ENCODE measurements at places on chromosomes 1 and 21.

DNA sequence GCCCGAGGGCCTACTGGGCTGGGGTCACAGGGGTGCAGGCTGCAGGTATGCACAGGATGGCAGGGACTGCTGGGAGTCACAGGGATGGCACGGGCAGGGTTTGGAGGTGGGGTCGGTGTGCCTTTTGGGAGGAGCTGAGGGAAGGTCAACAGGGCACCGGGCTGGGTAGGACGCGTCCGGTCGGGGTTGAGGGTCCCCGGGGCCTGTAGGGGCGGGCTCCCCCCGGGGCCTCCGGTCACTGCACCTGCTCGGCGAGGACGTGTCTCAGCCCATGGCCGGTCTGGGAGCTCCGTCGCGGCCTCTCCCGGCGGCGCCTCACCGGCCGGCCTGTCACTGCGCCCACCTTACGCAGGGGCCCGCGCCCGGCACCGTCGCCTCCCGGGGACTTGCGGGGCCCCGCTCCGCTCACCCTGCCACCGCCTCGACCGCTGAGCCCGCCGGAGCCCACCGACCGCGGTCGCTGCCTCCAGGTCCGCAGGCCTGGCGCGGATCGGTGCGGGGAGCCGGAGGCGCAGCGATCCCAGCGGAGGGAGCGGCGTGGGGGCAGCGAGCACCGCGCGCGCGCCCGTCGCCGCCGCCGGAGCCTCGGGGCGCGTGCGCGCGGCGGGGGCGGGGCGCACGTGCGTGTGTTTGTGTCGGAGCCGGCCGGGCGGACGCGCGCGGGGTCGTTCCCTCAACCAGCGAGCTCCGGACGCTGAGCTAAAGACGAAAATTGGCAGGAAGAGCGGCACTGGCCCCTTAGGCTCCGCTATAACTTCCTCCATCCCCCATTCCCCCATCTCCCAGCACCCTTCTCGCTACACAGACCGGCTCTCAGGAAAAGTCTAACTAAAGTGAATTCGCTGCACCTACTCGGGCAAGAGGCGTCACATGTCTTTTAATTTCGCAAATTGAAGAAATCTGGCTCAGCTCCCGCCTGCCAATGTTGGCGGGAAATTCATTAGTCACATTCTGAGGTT is at the start of gene AMIGO1:
Gene AMIGO1, minus strand, starts transcription at position 552 of the 959 bp plus-strand sequence. CDS start 815 bp downstream, outside the sequence.
- DNase-seq = peak; percentile 40

GRCh38 chr1:203065191-203065590 is 20.6 kb downstream of the MYOG start:
- DNase-seq = no peak

- no peak for DNase-seq
These were observed 17.8 kb downstream of the AMPD2 start for GRCh38 chr1:109637446-109637845.

DNA sequence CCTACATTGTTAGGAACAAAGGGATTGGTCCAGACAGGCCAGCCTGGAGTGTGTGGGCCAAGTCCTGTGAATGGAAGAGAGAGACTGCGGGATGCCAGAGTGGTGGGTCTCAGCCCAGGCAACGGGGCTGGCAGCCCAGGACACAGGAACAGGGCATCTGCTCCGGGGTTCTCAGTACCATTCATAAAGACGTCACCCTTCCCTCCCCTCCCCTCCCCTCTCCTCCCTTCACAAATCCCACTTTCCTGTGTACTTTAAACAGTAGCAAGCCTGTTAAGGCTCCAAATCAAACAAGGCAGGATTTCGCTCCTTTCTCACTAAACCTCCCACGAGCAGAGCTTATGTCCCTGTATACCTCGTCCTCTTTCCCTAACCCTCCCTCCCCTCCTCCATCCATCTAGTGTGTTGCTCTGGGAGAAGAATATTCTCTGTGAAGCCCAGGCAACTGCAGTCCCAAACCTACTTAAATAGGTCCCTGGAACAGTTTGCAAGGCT is 4.2 kb upstream of the PLXNA2 start:
- DNase-seq = no peak

DNA sequence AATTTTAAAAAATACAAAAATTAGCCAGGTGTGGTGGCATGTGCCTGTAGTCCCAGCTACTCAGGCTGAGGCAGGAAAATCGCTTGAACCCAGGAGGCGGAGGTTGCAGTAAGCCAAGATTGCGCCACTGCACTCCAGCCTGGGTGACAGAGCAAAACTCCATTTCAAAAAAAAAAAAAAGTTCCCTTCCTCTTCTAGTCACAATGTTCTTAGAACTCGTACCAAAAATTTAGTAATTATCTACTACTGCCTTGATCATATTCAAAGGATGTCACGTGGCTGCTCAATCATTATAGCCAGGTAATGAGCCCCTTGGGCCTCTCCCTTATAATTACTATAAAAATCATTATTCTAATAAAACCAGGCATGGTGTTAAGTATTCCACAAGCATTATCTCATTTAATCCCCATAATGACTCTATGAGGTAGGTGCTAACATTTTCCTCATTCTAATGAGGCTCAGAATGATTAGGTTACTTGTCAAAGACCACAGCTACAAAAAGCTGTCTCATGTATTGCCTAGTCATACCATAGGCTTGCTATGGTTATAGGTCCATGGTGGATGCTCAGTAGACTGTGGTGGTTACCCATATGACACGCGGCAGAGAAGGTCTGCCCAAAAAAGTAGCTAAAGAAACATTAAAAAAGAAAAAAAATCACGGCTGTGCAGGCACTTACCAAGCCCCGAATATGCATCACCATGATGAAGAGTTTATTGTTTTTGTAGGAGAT is 15.5 kb upstream of the PPP1R15B start:
- no peak for DNase-seq

DNA sequence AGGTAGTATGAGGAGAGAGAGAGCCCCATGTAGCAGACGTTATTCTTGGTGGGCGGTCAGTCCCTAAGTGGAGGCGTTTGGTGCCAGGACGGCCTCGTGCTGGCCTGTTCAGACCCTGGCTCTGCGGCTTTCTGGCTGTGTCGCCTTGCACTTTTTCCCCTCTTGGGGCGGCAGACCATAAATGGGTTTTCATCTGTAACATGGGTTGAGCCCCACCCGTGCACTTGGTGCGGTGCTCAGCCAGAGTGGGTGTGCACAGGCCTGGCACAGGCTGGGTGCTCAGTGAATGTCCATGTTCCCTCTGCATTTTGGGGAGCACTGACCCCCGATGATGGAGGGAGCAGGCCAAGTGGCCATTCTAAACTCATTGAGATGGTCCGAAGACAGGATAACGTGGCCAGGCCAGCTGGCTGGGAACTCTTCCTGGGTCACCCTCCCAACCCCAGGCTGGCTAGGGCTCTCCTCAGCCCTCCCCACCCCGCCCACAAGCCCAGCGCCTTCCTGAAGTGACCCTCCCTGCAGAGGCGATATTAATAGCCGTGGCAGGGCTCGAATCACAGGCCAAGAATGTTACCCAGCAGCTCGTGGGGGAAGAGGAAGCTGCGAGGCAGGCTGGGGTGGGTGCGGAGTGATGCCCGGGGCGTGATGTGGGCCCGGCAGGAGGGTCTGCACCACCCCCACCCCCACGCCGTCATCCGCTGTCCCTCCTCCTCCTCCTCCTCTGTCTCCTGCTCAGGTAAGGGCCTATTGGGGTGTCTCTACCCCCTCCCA is 78.5 kb downstream of the ARHGEF10L start:
- no peak for DNase-seq

- no peak for DNase-seq
These were observed 263.5 kb upstream of the PLD5 start for GRCh38 chr1:242787968-242788367.

DNA sequence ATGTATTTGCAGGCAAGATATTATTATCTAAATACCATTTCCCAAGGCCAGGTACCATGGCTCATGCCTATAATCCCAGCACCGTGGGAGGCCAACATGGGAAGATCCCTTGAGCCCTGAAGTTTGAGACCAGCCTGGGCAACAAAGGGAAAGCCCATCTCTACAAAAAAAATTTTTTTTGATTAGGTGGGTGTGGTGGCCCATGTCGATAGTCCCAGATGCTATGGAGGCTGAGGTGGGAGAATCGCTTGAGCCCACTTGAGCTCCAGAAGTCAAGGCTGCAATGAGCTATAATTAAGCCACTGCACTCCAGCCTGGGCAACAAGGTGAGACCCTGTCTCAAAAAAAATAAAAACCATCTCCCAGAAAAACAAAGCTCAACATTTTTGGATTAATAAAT is 2.2 kb downstream of the STMN1 start:
- no peak for DNase-seq

- DNase-seq = no peak
These were observed 408.0 kb downstream of the SIPA1L2 start for GRCh38 chr1:232221802-232222499.

GRCh38 chr1:25157846-25158245 is 74.5 kb downstream of the SYF2 start:
- DNase-seq = no peak

GRCh38 chr1:11180342-11180744 is 8.8 kb upstream of the ANGPTL7 start:
- DNase-seq = no peak

All from stimulated activated CD8-positive, alpha-beta memory T cell treated with anti-CD3 and anti-CD28 coated beads, Interleukin-15, amount 100 ng/mL, for 24 hours (primary cell).